ENCODE measurements at places on chromosomes 5 and 9.
A peak's percentile ranks its signal among the peaks of the same experiment; 100 is the strongest.

DNA sequence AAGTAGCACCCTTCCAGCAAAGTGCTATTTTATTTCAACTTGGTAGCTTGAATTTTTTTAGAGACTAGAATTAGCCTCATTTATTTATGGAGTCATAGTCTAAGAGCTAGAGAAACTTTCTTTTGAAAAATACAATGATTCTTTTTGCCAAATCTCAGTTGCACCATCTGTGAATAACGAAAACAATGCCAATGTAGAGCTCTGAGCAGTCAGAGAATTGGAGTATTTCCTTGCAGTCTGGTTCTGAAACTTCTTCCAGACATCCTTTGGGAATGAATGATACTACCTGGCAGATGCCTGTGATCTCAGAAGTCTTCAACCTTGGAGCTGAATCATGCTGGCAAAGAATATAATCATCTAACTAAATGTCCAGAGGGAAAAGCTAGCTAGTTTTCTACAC, 511.5 kb upstream of the CYLC2 start:
- no peak for DNase-seq

- DNase-seq, result no peak
Measured at GRCh38 chr5:110104060-110104725, 414.5 kb downstream of the MAN2A1 start.

DNA sequence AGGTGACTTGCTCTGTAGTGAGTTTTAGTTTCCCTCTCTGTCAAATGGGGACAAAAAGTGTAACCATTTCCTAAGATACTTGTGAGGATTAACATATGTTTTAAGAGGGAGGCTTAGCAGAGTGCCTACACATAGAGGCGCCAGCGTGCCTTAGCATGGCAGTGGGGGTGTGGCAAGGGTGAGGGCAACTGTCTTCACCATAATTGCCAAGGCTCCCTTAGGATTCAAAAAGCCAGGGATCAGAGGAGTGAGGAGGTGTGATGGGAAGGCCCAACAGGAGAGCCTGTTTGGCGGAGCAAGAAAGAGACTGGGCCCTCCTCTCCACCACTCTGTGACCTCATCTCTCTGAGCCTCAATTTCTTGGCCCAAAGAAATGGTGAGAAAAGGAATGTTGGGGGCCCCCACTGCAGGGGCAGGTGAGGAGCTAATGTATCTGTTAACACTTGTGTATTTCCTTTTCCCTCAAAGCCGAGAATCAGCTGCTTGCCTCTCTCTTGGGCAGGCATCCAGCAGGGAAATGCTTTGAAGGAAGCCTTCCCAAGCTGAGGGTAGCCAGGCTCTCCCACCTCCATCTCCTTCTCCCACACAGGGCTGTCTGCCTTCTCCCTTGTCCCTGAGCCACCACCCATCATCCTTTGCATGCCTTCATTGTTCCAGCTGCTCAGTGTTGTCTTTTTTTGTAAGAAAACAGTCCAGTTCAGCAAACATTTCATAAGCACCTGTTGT, 76.0 kb downstream of the DAB2IP start:
- DNase-seq, result no peak

DNA sequence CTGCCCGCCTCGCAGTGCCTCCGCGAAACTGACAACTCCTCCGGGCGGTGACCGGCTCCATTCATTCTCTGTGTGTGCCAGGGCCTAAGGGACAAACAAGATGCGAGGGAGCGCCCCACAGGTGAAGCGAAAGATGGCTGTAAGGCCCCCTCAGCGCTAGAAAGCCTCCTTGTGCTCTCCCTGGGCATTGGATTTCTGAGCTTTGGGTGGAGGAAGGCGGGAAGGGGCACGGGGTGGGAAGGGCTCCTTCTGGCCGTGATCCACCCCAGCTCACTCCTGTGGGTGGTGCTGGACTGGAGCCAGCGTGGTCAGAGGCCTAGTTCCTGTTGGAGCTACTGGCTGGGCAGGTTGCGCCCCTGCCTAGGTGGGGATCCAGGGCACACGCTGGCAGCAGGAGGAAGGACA, 943 bp downstream of the GALNT12 start:
- no peak for DNase-seq

DNA sequence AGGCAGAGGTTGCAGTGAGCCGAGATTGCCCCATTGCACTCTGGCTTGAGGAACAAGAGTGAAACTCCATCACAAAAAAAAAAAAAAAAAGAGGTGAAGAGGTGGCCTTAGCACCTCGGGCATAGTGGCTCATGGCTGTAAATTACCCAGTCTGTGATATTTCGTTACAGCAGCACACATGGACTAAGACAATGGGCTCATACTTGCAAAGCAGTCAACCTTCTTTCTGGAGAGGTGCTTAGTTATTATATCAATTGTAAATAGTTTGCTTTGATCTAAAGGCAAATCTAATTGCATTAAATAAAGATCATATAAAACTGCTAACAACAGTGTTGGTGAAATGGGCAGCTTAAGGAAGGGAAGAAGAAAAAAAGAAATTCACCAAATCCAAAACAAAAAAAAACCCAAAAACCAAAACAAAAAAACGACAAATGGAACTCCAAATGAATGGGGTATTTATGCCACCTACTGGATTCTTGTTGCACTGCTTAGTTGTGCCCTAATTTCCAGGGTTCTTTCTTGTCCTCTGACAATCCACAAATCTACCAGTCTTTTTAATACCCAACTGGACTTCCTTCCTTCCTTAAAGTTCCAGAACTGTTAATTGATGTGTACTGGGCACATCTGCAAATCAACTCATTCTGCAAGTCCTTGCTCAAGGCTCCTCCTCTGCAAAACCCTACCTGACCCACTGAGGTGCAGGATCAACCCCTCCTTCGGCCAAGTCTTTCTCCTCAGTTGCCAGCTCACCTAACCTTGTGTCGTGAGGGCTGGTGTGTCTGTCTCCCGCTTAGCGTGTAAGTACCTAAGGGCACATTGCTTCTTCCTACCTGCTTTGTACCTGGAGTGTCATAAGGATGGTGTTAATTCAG, 35.0 kb upstream of the DMRT1 start:
- DNase-seq, result peak; percentile 31

- DNase-seq, result no peak
Measured at GRCh38 chr5:16497546-16497945, 31.9 kb upstream of the ZNF622 start.

DNA sequence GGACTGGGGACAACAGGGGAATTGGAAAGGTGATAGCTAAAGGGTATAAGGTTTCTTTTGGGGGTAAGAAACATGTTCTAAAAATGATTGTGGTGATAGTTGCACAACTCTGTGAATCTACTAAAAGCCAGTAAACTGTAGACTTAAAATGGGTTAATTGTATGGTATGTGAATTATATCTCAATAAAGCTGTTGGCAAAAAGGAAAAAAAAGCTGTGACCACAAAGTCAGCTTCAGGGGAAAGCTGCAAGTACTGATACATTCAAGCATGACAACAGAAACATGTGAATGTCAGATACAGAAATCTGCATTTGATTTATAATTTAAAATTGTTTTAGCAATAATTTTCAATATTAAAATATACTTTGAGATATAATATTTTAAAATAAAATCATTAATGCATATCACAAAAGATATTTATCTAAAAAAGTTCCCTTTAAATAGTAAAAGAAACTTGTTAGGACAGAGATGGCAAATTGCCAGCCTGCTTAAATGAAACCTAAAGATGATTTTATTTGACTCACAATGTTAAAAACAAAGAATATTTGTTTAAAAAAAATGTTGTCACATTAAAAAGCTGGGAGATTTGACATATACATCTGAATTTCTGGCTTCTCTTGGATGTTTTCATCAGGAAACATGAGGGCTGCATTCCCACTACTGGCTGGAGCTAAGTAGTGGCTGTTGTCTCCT, 66.0 kb downstream of the TBCA start:
- no peak for DNase-seq

GRCh38 chr5:118193194-118193905, 795.0 kb downstream of the DTWD2 start:
- DNase-seq, result no peak

GRCh38 chr5:60206234-60206633, 312.7 kb upstream of the PDE4D start:
- DNase-seq, result no peak

- DNase-seq, result no peak
Measured at GRCh38 chr9:132833550-132834121, 44.4 kb downstream of the AK8 start.

DNA sequence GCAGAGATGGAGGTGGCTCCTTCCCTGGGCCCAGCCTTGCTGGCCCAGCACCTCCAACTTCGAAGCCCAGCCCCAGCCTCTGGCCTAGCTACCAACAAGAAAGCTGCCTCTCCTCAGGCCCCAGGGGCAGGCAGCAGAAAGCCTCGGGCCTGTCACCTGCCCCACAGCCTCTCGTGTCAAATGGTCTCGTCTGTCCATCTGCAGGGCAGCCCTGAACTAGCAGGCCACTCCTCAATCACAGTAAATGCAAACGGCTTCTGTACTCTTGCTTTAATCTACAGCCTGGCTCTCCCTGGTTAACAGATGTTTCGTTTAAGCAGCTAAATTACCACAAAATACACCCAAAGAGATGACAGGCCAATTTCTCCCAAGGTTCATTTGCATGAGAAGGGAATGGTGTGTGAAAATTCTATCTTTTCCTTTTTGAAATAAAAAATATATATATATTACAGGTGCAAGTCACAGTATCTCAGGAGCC, 21.5 kb downstream of the VAV2 start:
- DNase-seq, result no peak

DNA sequence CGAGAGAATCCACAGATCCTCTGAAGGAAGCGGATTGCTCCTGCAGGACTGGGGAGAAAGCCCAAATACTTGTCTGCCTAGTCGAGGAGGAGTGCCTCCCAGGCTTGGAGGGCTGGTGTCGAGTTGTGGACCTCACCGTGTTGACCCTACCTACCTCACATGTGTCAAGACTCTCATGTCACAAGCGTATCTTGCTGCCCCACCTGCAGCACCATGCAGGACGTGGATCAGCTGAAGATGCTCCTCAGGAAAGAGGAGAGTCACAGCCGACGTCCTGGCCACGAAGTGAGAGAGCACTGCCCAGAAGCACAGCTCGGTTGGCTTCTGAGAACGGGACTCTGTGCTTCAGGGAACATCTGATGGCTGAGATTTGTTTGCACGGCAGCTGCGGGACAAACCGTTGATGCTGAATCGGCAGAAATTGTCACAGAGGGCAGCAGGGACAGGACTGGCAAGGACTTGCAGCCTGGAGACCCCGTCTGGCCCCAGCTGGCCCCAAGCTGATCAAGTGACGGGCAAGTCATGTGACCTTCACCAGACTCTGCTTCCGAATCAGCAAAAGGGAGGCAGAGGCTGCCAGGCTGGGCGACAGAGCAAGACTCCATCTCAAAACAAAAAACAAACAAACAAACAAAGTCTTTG, 119.1 kb upstream of the ITGA1 start:
- DNase-seq, result no peak

DNA sequence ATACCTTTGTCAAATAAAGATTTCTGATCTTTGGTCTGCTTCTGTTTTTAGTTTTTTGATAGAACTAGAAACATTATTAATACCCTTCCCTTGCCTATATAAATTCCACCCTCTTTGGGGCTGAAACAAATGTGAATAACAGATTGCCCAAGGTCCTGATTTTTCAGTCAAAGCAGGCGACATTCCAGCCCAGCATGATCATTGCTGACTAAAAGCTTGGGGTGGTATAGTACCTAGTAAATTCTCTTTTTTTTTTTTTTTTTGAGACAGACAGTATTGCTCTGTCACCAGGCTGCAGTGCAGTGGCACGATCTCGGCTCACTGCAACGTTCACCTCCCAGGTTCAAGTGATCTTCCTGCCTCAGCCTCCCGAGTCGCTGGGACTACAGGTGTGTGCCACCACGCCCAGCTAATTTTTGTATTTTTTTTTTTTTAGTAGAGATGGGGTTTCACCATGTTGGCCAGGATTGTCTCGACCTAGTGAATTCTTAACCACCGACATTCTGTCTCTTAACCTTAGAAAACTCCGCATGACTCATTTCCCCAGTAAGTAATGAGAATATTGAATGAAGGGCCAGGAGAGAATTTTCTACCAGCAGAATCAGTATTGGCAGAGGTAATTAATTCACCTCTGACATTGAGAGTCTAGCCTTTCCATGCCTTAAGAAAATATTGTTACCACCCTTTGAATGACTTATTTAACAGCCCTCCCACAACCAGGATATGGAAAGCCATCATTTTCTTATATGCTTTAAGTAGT, 226.4 kb downstream of the GNA14 start:
- DNase-seq, result no peak

- no peak for DNase-seq
Measured at GRCh38 chr9:100350188-100350587, 2.6 kb downstream of the TEX10 start.

DNA sequence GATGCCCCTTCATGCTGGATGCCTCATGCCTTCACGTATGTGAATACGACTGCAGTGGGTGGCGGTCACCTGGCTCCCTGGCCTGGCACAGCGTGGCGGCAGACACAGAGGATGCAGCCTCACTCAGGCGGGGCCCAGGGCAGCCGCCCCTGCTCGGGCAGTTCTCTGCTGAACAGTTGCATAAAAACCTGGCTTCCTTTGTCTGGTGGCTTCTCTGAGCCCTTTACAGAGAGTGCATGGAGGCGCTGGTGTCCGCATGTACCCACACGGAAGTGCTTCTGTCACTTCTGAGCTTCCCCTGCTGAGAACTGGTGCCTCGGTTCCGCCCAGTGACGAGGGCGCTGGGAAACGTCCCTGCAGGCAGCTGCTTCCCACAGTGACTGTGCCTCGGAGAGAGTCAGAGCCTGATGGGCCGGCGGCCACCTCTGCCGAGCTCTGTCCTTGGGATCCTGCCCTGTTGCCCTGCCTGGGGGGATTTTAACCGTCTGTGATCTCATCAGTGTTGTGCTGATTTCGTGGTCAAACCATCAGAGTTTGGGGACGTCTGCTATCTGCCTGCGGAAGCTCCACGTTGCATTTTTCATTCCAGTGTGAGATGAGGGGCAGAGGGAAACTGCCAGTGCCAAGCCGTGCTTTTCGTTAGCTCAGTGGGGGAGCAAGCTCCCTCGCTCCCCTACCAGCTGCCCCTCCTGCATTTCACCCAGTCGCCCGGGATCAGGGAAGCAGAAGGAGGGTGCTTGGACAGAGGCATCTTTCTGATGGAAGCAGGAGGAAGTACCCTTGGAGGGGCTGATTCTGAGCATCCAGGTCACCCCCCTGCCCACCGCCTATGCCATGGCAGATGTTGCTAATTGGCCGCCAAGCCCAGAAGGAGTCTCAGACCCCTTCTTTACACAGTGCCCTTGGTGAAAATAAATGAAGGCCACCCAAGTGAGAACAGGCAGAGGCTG, 153.0 kb upstream of the COL5A1 start:
- no peak for DNase-seq

DNA sequence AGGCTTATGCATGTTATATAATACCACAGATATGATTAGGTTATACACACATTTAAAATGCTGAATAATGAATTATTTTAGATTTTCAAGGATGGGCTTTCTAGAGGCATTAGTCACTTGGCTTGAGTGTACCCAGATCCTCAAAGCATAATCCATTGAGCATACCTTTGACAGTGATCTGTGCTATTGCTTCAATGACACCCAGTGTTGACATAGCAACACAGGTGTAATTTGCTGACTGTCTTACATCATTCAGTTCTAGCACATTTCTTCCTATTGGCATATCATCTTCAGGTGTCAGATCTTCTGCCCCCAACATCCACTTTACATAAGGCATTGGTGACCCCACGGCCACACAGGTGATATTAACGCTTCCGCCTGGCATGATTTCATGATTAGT, 721.5 kb upstream of the DMAC1 start:
- no peak for DNase-seq

- peak; percentile 78 for DNase-seq
Measured at GRCh38 chr9:3528451-3528850, 2.6 kb upstream of the RFX3 start.

All from CD4-positive, alpha-beta T cell treated with Interleukin-21 for 1 hour (primary cell).